WTC11 (cell line): ENCODE measurements at places on chromosomes 7 and 10. TPM values are rescaled to one million over a fixed set of nuclear protein-coding genes. Genes with fewer than 3 reads are reported as not detected.

UBTD1 gene
- total RNA-seq = 29.1 to 35.7 TPM (median 31.2 TPM) in 3 replicates

BAIAP2L1 gene
- 35.5 to 37.5 TPM (median 36.8 TPM) in 3 replicates for total RNA-seq

CLDN12 gene
- 39.4 to 47.5 TPM (median 44.1 TPM) in 3 replicates for total RNA-seq

TWIST1 gene
- 0.23 to 0.37 TPM in 2 of 3 replicates, not detected in the other for total RNA-seq

OR13A1 gene
- 0.14 to 0.16 TPM (median 0.15 TPM) in 3 replicates for total RNA-seq

HOXA13 gene
- total RNA-seq = not detected in 3 replicates

CALML5 gene
- total RNA-seq = 0.23 TPM in 1 of 3 replicates, not detected in the others

PDIA4 gene
- 286 to 341 TPM (median 289 TPM) in 3 replicates for total RNA-seq

SPDYE2 gene
- 0.15 to 0.23 TPM in 2 of 3 replicates, not detected in the other for total RNA-seq

SLC26A5 gene
- 0.15 to 0.46 TPM (median 0.41 TPM) in 3 replicates for total RNA-seq
